Activated T-helper 1 cell treated with anti-CD3 and anti-CD28 coated beads, Interleukin-2, amount 50 U/mL, for 16 hours (primary cell): ENCODE measurements at places on chromosomes 3 and 15.

DNA sequence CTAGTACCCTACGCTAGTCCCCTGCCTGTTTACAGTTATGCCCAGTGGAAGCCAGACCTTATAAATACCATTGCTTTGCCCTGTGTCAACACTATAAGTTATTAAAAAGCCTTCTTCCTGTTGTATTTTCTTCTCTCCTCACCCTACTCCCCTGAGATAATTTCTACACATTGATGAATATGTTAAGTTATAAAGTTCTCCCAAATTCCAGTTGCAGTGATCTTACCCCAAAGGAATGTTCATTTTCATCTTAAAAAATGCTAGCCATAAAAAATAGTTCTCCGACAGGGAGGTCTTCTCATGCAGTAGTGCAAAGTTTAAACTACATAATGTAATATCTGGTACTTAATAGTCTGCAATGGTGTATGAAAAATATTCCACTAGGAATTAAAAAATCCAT, 58.6 kb downstream of the MAP2K5 start:
- no peak for DNase-seq

GRCh38 chr15:88603885-88604284, 17.3 kb upstream of the AEN start:
- DNase-seq, result no peak

DNA sequence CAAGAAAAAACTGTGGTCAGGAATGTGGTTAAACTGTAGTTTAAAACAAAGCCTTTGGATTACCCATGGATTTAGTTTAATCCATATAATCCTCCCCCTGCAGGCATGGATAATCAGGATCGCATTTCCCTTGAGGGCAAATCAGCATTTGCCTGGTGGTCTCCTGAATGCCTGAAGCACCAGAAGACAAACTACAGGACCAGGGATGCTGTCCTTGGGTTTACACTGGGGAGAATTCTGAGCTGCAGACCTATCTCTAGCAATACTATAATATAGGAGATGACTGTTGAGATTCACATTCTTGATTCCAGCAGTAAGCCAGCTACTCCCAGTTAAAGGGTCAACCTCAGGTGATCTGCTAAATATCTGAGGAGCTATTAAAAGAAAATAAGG, 10.6 kb downstream of the PIK3CB start:
- no peak for DNase-seq

- no peak for DNase-seq
Observed at GRCh38 chr3:184814214-184814613, 2.2 kb downstream of the VPS8 start.

- no peak for DNase-seq
Observed at GRCh38 chr3:25817638-25818037, 27.7 kb downstream of the OXSM start.

DNA sequence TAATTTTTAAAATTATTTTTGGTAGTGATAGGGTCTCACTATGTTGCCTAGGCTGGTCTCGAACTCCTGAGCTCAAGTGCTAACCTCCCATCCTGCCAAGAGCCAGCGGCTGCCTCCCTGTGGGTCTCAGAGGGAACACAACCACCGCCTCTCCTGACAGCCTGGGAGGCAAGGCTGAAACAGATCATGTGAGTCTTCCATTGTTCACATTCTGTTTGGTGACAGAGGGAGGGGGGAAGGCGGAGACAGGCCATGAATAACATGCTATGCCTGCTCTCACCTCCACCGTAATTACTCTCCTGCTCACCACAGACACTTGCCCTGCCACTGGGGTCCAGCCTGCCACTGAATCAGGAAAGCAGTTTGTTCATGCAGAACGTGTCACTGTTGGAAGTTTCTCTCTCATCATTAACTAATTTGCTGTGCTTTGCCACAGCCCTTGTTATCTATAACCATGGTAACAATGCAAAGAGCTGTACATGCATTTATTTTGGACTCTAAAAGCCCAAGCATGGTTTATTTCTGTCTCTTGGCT, 78.4 kb upstream of the RASGRF1 start:
- no peak for DNase-seq

DNA sequence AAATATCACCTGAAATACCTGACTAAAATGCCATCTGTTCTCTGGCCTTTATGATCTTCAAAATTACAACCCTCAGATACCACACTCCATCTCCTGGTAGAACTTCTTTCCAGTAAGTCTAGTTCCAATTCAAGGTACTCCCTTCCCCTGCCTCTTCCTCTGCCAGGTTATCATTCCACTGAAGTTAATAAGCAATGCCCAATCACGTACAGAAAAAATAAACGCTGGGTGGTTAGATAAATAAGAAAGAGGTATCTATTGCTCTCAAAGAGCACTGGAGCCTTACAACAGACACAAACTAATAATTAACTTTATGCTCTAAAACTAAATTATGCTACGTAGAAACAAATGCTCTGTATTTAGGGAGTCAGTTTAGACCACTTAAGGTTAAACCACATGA, 112.5 kb downstream of the MYO9A start:
- DNase-seq, result no peak

- no peak for DNase-seq
Observed at GRCh38 chr3:151878465-151878864, 5.0 kb downstream of the SUCNR1 start.

- DNase-seq, result no peak
Observed at GRCh38 chr3:65664446-65664845, 374.3 kb downstream of the MAGI1 start.

GRCh38 chr3:144409319-144409718, 437.7 kb downstream of the DIPK2A start:
- DNase-seq, result no peak

- DNase-seq, result no peak
Observed at GRCh38 chr15:34070003-34070402, 31.0 kb upstream of the AVEN start.
